ENCODE measurements at places on chromosomes 16 and 17. TPM values are rescaled to one million over a fixed set of nuclear protein-coding genes. Genes with fewer than 3 reads are reported as not detected.

- no peak overlapping the region for H3K27ac ChIP-seq
- DNase-seq, result peak; percentile 19
These were observed 206.1 kb downstream of the HAPSTR1 start for GRCh38 chr16:9297437-9298113.

DNA sequence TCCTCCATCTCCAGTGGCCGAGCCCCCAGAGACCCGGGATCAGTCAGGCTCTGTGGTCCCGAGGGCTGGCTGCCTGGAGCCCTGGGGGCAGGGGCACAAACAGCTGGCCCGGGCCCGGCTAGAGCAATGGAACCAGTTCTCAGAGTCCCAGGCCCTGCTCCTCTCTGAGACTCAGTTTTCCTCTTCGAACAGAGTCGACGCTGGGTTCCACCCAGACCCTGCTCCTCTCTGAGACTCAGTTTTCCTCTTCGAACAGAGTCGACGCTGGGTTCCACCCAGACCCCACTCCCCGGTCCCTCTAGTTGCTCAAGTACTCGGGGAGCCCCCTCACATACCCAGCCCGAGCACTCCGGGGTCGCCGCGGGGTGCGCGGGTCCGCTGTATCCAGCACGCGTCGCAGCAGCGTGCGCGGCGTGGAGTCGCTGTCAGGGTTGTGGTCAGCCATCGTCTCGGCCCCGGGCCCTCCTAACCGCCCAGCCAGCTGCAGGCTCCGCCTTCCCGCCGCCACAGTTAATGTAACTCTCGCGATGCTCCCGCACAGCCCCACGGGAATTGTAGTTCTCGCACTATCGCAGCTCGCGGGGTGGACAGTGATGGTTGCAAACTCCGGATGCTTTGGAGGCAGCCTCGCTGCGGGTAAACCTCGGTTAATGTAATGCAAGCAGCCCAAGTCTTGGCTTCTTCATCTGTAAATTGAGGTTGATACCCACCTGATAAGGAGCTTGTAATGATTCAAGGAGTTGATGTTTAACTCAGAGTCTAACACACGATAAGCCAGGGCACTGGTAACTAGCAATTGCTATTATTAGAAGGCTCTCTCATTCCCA is 8.5 kb upstream of the THAP11 start:
- peak overlapping the region; percentile 80 for H3K4me3 ChIP-seq
- peaks cover 37% of the 10 kb centered on the region for H3K36me3 ChIP-seq
- DNase-seq, result peak; percentile 95
- no peaks in the 10 kb centered on the region for H3K27me3 ChIP-seq
- H3K27ac ChIP-seq, result peak overlapping the region; percentile 80

DNA sequence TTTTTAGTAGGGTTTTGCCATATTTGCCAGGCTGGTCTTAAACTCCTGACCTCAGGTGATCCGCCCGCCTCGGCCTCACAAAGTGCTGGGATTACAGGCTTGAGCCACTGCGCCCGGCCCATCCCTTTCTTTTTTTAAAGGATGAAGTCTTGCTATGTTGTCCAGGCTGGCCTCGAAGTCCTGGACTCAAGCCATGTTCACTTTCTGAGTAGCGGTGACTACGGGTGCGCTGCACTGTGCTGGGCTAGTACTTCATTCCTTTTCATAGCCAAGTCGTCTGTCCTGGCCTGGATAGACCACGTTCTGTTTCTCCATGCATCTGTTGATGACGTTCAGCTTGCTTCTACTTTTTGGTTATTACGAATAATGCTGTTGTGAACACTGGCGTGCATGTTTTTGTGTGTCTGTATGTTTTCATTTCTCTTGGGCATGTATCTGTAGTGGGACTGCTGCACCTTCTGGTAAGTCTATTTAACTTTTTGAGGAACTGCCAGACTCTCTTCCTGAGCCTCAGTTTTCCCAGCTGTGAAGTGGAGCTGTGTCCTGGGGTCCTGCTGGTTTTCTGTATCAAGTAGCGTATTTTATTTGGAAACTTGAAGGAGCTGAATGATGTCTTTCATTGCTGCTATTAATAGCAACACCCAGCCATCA is 40.0 kb upstream of the GSE1 start:
- no peaks in the 10 kb centered on the region for H3K27me3 ChIP-seq
- peak overlapping the region; percentile 63 for H3K27ac ChIP-seq
- H3K4me3 ChIP-seq, result peak overlapping the region; percentile 30
- DNase-seq, result no peak

DNA sequence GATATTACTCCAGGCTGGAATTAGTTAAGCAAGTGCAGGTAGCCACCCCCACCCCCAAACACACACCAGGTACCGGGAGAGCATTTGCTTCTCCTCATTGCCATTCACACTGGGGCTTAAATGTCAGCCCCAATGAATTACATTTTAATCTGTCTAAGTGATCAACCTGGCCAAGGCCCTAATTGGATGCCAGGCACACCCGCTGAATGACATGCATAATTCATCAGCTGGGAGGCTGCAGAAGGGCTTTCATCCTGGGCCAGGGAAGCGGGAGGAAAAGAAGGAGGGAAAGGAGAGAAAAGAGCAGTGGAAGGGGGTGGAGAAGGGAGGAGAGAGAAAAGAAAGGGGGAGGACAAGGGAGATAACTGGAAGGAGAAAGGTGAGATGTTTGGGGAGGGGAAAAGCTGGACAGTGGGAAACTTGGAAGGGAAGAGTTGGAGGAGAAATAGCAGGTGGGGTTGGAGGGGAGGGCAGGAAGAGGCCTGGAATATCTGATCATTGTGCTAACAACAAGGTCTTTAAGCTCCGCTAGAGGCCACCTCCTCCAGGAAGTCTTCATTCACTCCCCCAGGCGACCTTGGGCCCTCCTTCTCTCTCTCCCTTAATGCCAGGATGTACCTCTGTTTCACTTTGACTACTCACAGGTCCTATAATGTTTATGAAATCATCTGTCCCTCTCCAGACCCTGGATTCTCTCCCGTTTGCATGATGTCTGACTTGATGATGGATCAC is 40.1 kb upstream of the CES5A start:
- no peak overlapping the region for H3K4me3 ChIP-seq
- H3K4me1 ChIP-seq, result no peaks in the 10 kb centered on the region
- no peak overlapping the region for H3K27ac ChIP-seq

GRCh38 chr16:85475233-85475632 is 137.9 kb upstream of the GSE1 start:
- no peaks in the 10 kb centered on the region for H3K27me3 ChIP-seq
- peaks cover 34% of the 10 kb centered on the region for H3K4me1 ChIP-seq
- DNase-seq, result no peak
- no peak overlapping the region for H3K4me3 ChIP-seq
- no peak overlapping the region for H3K27ac ChIP-seq

CNTD1 gene
- total RNA-seq, result 1.3 TPM

All from psoas muscle (tissue), 8 donors.